ENCODE measurements at places on chromosomes 2 and 18.
A peak's percentile ranks its signal among the peaks of the same experiment; 100 is the strongest.

DNA sequence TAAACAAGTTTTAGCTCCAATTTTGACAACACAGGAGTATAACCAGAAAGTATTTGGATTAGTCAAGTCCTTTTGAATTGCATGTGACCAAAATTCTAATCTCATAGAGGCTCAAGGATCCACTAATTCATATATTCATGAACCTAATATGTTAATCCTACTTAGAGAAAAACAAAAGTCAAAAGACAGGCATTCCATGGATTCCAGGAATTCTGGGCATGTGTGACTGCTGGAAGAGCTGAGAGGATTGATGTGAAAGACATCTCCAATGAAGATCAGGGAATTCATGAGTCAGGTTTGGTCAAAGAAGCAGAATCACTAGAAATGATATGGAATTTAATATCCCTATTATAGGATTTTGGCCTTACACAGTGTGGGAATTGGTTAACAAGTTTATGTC, 1494.6 kb upstream of the DDX18 start:
- no peaks in the 10 kb centered on the region for H3K27me3 ChIP-seq
- H3K4me3 ChIP-seq: no peak overlapping the region
- H3K27ac ChIP-seq: no peak overlapping the region
- H3K36me3 ChIP-seq: no peaks in the 10 kb centered on the region

DNA sequence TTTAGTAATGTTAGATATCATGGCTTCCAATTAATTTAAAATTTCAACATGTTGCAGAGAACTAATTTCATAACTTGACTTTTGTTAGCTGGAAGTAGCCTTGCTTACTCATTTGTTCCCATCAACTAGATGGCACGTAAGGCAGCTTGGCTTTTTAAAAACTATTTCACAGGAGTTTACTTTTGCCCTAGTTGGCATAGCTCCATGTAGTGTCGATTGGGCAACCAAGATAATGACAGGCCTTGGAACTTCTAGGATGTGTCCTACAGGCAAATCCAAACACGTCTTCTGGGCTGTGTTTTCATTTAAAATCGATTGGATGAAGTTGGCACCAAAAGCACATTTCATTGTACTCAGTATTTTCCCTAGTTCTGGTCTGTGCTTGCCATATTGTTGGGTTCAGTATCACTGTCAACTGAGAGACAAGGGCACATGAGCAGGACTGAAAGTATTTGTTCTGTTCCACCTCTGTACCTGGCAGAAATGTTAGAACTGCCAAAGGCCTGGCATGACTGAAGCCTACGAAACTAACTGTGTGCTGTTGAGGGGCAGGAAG, 29.4 kb downstream of the HADHB start:
- H3K27me3 ChIP-seq: no peaks in the 10 kb centered on the region
- peak overlapping the region; percentile 44 for H3K4me3 ChIP-seq
- peak overlapping the region; percentile 85 for H3K27ac ChIP-seq
- peaks cover 25% of the 10 kb centered on the region for H3K36me3 ChIP-seq
- DNase-seq: peak; percentile 90

DNA sequence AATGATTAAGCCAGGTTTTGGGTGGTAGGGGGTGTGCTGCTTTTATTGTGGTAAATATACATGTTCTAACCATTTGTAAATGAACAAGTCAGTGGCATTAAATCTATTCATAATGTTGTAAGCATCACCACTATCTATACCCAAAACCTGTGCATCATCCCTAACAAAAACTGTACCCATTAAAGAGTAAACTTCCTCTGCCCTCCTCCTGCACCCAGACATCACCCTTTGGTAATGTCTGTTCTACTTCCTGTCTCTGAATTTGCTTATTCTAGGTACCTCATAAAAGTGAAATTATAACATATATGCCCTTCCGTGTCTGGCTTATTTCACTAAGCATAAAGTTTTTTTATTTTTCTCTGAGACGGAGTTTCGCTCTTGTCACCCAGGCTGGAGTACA, 14.1 kb downstream of the RIF1 start:
- no peak for DNase-seq
- no peak overlapping the region for H3K4me3 ChIP-seq
- H3K4me1 ChIP-seq: no peaks in the 10 kb centered on the region

GRCh38 chr18:27845897-27846296, 331.0 kb downstream of the CDH2 start:
- H3K36me3 ChIP-seq: no peaks in the 10 kb centered on the region
- H3K27me3 ChIP-seq: no peaks in the 10 kb centered on the region
- H3K4me3 ChIP-seq: no peak overlapping the region
- peaks cover 26% of the 10 kb centered on the region for H3K4me1 ChIP-seq
- no peak for DNase-seq

DNA sequence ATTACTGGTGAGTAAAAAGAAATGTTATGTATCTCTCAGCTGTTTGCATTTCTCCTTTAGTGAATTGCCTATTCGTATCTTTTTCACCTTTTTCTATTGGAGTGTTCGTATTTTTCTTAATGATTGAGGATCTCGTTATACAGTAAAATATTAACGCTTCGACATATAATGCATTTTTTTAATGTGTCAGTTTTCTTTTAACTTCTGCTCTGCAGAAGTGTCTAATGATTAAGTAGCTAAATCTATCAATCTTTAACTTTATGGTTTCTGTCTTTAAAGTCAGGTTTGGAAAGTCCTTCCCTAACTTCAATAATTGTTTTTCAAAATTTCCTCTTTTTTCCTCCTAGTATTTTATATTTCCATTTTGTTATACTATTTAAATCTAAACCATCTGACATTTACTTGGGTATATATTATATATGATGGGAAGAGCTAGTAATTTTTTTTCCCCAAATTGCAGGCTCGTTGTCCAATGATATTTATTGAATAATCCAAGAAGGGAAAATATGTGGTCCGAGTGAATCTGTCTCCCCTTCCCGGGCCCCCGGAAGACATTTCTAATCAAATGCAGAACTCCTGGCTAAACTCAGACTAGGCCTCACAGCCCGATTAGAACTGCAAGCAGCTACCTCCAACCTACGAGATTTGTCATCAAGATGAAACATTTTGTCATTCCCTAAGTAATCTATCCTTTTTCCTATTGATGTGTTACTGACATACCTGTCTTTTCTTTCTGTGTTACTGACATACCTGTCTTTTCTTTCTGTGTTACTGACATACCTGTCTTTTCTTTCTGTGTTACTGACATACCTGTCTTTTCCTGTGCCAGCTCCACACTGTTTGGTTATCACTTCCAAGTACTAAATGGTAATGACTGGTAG, 17.2 kb downstream of the PCBP1 start:
- H3K4me3 ChIP-seq: peak overlapping the region; percentile 16
- H3K27me3 ChIP-seq: no peaks in the 10 kb centered on the region
- peak; percentile 63 for DNase-seq
- no peaks in the 10 kb centered on the region for H3K36me3 ChIP-seq
- peaks cover 28% of the 10 kb centered on the region for H3K4me1 ChIP-seq

- no peak overlapping the region for H3K27ac ChIP-seq
- H3K4me1 ChIP-seq: no peaks in the 10 kb centered on the region
- no peak overlapping the region for H3K4me3 ChIP-seq
- H3K27me3 ChIP-seq: no peaks in the 10 kb centered on the region
Measured at GRCh38 chr2:24409171-24409570, 48.8 kb upstream of the ITSN2 start.

GRCh38 chr2:96618596-96619283, 19.4 kb downstream of the KANSL3 start:
- H3K4me3 ChIP-seq: peak overlapping the region; percentile 54
- peaks cover 35% of the 10 kb centered on the region for H3K36me3 ChIP-seq
- peaks cover 36% of the 10 kb centered on the region for H3K4me1 ChIP-seq

- H3K36me3 ChIP-seq: no peaks in the 10 kb centered on the region
- DNase-seq: no peak
- no peak overlapping the region for H3K4me3 ChIP-seq
- no peak overlapping the region for H3K27ac ChIP-seq
- H3K4me1 ChIP-seq: no peaks in the 10 kb centered on the region
Measured at GRCh38 chr18:32258558-32259204, 68.8 kb downstream of the MEP1B start.

- H3K36me3 ChIP-seq: no peaks in the 10 kb centered on the region
- H3K27me3 ChIP-seq: no peaks in the 10 kb centered on the region
- no peak for DNase-seq
- no peak overlapping the region for H3K27ac ChIP-seq
- no peaks in the 10 kb centered on the region for H3K4me1 ChIP-seq
Measured at GRCh38 chr2:2663401-2664036, 332.4 kb upstream of the MYT1L start.

DNA sequence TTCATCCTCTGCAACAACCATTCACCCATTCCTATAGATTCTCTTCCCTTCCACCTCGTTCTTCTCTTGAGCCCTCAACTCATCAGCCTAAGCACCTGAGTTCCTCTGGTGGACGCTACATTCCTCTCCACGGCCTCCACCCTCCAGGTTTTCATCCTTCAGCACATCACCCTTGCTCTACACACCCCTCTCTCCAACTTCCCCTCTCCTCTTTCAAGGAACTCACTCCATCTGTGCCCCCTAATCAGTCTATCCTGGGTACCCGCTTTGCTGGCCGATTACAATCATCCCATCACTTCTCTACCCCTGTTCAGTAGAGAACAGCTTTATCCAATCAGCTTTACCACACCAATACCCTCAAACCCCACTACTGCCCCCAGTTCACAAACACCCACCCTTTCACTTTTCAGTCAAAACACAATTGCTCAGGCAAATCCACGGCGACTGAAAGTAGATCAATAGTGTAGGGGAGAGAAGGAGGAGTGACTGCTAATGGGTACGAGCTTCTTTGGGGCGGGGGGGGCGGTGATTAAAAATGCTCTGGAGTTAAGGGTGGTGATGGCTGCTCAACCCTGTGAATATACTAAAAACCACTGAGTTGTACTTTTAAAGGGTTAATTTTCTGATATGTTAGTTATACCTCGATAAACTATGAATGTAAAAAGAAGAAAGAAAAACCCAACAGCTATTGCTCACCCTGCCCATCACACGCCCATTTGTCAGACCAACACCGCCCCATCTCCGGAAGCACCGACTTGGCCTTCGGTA, 857 bp downstream of the DYM start:
- no peaks in the 10 kb centered on the region for H3K27me3 ChIP-seq
- no peaks in the 10 kb centered on the region for H3K36me3 ChIP-seq
- DNase-seq: no peak
- H3K4me3 ChIP-seq: peak overlapping the region; percentile 95

- DNase-seq: no peak
- peak overlapping the region; percentile 83 for H3K27ac ChIP-seq
Measured at GRCh38 chr2:189178726-189179569, 613 bp downstream of the COL5A2 start.

GRCh38 chr18:79687806-79688205, 8.2 kb downstream of the CTDP1 start:
- no peaks in the 10 kb centered on the region for H3K4me1 ChIP-seq
- no peaks in the 10 kb centered on the region for H3K27me3 ChIP-seq
- no peak overlapping the region for H3K27ac ChIP-seq
- DNase-seq: peak; percentile 69

GRCh38 chr2:120955427-120955826, 219.8 kb downstream of the GLI2 start:
- no peaks in the 10 kb centered on the region for H3K27me3 ChIP-seq
- no peak overlapping the region for H3K27ac ChIP-seq
- DNase-seq: no peak

DNA sequence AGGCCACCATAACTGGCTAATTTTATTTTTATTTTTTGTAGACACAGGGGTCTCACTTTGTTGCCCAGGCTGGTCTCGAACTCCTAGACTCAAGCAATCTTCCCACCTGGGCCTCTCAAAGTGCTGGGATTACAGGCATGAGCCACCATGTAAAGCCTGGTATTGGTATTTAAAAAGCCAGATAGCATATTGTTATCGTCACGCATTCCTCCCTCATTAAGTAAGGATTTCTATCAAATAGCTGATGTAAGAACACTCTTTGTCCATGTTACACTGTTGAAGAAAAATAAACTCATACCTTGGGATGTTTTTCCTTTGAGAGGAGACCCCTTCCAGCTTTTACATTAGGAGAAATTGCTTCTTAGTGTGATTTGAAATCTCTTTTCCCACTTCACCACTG, 39.2 kb upstream of the DARS1 start:
- no peak overlapping the region for H3K27ac ChIP-seq
- no peak overlapping the region for H3K4me3 ChIP-seq
- no peak for DNase-seq
- H3K4me1 ChIP-seq: no peaks in the 10 kb centered on the region
- H3K27me3 ChIP-seq: no peaks in the 10 kb centered on the region
- H3K36me3 ChIP-seq: no peaks in the 10 kb centered on the region

DNA sequence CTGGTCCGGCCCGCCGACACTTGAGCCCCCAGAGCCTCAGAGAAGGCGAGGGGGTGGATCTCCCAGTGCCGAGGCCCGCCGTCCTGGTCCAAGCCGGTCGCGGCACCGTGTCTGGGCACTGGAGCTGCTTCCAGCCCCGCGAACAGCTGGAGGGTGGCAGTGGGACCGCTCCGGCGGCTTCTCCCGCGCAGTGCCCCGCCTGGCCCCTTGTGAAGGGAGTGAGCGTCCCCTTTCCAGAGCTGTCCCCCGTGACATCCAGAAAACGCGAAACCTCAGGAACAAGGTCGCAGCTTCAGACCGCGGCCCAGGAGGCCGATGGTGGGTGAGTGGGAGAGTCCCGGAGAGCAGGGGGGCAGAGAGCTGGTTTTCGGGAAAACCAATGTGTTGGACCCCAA, 579 bp upstream of the EMX1 start:
- no peaks in the 10 kb centered on the region for H3K4me1 ChIP-seq
- DNase-seq: peak; percentile 89
- peaks cover 96% of the 10 kb centered on the region for H3K27me3 ChIP-seq
- H3K36me3 ChIP-seq: no peaks in the 10 kb centered on the region
- no peak overlapping the region for H3K27ac ChIP-seq
- no peak overlapping the region for H3K4me3 ChIP-seq

Data from osteoblast (primary cell).